Mesothelial cell of epicardium (in vitro differentiated cells): ENCODE measurements at places on chromosomes 3 and 15.

DNA sequence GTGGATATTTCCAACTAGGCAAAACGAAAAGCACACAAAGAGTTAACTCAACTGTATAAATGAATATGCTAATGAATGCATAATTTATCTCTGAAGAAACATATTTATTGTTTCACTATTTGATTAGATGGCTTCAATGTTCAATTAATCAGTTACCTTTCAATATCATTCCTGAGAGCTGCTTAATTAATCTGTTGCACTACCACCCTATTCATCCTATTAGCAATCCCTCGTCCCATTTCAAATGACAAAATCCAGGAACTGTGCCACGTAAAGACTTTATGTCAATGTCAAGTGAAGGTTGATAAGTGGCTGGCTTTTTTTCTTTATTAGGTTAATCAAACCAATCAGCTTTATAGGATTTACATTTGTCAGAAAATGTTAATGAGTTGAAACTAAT lies 82.7 kb downstream of the ALCAM start:
- DNase-seq = no peak

DNA sequence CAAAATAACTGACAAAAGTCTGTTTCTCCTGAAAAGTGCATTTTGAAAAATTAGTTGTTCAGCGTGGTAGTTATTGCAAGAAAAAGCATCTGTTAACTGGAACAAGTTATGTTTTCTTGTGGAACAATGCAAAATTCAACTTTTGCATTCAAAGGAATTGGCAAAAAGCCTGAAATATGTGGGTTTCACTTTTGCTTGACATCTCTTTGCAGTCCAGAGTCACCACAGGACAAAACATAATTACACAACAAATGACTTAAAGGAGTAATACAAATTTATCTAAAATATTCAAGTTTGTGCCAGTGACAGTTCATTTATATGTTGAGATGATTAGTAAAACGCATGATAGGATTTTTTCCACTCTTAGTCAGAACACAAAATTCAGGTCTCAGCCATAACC lies 96.3 kb upstream of the P2RY1 start:
- no peak for DNase-seq

GRCh38 chr3:170680593-170680992 lies 94.7 kb upstream of the SLC7A14 start:
- DNase-seq = no peak

- no peak for DNase-seq
These were observed 84.6 kb upstream of the DCBLD2 start for GRCh38 chr3:98986073-98986472.

GRCh38 chr3:139715743-139716360 lies 38.1 kb upstream of the NMNAT3 start:
- no peak for DNase-seq

- no peak for DNase-seq
These were observed 694.5 kb upstream of the BCHE start for GRCh38 chr3:166531730-166532129.

- DNase-seq = no peak
These were observed 47.0 kb upstream of the TFG start for GRCh38 chr3:100662113-100662823.

- DNase-seq = no peak
These were observed 171.0 kb downstream of the RPLP1 start for GRCh38 chr15:69623392-69624154.

DNA sequence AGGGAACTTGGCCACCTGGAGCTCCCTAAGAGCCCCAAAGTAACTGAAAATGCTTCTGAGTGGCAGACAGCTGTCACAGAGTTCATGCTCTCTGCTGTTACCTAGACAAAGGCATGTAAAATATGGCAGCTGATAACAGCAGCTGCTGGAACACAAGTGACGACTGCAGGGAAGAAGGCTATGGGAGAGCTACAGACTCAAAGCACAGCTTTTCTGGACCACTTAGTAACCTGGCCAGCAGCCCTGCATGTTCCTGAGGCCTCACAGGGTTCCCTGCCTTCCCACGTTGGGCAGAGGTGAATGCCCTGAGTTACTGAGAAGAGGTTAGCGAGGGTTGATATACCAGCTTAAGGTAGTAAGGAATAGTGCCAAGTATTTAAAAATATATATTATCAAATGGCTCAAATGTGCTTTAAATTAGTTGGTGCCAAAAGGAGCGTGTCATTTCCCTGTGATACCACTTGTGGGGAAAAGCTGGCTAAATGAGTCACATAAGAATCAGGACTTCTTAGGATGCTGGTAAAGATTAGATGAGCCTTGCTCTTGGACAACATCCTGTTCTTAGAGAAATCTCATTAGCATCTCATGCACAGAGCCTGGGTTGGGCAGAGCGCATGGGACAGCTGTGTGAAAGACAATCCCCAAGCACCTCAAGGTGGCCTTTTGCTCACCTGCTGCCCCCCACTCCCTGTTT lies 76.4 kb upstream of the SCN5A start:
- DNase-seq = no peak

GRCh38 chr15:59354417-59355031 lies 18.1 kb downstream of the MYO1E start:
- DNase-seq = no peak

DNA sequence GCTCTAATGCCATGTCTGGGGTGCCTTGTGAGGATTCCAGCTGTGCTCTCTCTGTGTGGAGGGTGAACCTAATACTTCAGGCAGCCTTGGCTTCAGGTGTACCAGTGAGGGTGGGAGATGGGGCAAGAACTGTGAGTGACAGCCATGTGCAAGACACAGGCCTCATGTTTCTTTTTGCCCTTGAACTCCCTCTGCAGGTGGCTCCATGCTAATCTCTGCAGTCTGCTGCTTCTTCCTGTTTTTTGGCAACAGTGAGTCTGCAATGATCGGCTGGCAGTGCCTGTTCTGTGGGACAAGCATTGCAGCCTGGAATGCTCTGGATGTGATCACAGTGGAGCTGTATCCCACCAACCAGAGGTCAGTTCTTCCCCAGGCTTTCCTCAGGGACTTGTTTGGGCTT lies 189.3 kb downstream of the SV2B start:
- DNase-seq = no peak

GRCh38 chr3:45507820-45508317 lies 86.7 kb upstream of the LIMD1 start:
- DNase-seq = no peak

DNA sequence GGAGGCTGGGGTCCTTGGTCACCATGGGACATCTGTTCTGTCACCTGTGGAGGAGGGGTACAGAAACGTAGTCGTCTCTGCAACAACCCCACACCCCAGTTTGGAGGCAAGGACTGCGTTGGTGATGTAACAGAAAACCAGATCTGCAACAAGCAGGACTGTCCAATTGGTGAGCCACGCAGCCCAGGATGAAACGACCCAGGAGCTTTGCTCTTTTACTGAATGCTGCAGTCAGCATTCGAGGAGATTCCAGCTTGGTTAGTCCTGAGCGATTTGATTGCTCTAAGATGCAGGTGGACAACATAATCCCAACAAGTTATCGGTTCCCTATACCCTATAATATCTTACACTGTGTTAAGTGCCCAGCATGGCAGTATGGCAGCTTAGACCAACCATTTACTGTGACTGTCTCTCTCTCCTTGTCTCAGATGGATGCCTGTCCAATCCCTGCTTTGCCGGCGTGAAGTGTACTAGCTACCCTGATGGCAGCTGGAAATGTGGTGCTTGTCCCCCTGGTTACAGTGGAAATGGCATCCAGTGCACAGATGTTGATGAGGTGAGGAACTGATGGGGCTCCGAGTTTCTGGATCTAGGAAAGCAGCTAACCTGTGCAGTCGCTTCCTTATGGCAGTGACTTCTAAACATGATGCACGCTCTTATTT lies 7.8 kb downstream of the THBS1 start:
- DNase-seq = no peak

DNA sequence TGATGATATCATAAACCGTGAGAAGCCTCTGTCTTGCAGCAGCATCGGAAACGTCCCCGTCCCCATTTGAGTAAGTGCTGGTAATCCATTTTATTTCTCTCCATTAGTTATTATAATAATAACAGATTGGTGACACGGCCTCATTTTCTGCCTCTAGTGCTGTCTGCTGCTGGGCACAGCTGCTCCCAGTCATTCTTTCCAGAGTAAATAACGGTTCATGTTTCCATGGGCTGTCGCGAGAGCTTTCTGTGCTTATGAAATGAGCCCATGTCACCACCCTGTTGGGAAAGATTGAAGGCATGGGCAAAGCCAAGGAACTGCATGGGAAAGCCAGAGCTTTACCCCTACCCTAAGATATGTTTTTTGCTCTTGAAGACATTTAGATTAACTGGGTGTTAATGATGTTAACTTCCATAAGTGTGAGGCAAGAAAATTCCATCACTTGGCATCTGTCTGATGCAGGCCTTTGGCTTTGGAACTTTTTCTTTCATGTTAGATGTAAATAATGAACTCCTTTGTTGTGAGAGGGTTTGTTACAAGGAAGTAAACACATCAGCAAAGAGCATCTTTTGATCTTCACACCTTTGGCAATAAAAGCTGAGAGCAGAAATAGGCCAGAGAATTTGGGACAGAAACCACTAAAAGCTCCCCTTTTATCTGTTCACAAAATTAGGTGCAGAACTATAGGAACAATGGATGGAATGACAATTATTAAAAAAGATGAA lies 141.8 kb downstream of the FILIP1L start:
- DNase-seq = no peak

DNA sequence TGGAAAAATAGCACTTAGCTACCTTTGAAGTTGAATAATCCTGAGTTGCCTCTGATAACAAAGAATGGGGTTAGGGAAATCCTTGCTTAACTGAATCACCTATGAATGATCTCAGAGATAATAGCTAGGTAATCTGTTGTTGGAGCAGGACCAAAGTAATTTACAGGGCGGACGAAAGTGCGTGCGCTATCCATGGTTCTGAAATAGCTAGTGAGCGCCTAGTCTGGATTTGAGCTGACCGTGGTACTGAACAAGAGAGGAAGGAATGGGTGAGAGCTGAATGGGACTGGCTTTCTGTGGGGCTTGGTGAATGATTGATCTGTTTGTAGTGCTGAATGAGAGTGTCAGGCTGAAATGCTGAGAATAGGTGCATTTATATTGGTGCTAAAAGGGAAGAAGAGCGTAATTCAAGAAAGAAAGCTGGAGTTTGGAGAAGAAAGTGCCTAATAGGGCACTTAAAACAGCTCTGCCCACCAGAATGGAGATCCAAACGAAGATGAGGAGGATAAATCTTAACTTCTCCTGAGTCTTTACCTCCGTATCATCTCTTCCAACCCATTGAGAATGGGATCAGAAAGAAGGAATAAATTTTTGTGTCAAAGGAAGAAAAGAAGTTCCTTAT lies 10.1 kb downstream of the SCN10A start:
- peak; percentile 37 for DNase-seq

DNA sequence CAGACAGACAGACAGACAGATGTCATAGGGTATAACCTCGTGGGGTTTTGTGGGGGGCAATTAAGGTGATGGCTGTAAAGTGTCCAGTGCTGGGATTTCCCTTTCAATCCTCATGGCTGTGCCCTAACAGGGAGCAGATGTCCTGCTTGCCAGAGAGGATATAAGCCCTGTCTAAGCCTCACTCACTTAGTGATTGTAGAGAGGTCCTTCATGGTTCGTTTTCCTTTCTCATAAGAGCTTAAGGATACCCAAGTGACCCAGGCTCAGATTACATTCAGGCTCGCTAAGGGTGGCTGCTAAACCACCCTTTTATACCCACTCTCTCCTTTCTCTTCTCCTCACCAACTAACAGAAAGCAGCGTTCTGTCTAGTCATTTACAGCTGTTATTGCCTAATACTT lies 19.2 kb downstream of the LYSMD2 start:
- no peak for DNase-seq

DNA sequence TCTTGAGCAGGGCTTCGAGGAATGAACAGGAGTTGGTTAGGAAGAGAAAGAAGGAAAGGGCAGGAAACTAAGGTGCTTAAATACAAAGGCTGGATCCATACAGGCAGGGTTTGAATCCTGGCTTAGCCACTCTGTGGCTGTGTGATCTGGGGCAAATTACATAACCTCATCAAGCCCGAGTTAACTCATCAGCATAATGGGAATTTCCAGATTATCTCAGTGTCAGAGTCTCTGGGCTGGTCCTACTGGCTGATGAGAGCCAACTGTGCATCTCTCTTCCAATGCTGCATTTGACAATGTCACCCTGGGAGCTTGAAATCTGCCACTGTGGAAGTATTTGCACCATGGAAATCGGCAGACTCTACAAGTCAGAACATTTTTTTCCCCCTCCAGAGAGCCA lies 83.8 kb upstream of the SLC6A6 start:
- no peak for DNase-seq

GRCh38 chr15:90040618-90041017 lies 39.5 kb downstream of the ZNF710 start:
- DNase-seq = no peak

GRCh38 chr3:171088964-171089754 lies 62.6 kb upstream of the SLC2A2 start:
- no peak for DNase-seq

- DNase-seq = no peak
These were observed 449.4 kb upstream of the PROK2 start for GRCh38 chr3:72234391-72234790.

DNA sequence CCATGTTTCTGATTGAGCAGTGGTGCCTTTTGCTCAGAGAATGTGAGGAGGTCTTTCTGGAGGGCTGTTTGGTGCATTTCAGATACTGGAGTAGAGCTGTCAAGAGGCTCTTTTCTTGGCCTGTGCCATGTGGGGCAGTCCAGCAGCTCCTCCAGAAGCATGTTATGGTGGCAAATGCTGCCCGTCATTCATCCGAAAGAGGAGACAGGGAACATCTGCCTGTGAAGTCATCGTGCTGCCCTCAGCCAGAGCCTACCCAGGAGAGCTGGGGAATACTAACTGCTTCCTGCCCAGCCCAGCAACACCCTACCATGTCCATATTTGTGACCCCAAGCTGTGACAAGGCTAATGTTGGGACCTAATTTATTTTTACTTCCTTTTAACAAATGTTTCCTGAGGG lies 82.2 kb upstream of the SLC6A6 start:
- DNase-seq = no peak

- DNase-seq = no peak
These were observed 152.2 kb upstream of the MEIS2 start for GRCh38 chr15:37252530-37252929.

DNA sequence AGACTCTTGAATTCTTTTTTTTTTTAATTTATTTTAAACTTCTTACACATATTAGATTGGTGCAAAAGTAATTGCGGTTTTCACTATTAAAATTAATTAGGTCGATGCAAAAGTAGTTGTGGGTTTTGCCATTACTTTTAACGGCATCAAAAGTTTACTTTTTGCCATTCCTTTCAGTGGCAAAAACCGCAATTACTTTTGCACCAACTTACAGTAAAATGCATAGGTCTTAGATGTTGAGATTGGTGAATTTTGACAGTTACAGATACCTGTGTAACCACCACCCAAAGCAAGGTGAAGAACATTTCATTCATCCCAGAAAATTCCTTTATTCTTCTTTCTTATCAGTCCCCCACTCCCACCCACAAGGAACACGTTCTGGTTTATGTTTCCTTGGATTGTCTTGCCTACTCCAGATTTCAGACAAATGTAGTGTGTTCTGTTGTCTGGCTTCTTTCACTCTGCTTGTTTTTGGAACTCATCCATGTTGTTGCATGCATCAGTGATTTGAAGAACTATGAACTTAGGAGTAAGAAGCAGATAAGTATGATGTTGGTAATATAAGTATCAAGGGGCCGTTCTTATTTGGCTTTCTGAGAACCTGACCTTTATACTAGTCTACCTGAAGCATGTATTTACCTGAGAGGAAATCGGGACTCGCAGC lies 198.4 kb upstream of the UBE2E1 start:
- DNase-seq = no peak
